ENCODE measurements at places on chromosomes 2 and 18. TPM values are rescaled to one million over a fixed set of nuclear protein-coding genes. Genes with fewer than 3 reads are reported as not detected.

DNA sequence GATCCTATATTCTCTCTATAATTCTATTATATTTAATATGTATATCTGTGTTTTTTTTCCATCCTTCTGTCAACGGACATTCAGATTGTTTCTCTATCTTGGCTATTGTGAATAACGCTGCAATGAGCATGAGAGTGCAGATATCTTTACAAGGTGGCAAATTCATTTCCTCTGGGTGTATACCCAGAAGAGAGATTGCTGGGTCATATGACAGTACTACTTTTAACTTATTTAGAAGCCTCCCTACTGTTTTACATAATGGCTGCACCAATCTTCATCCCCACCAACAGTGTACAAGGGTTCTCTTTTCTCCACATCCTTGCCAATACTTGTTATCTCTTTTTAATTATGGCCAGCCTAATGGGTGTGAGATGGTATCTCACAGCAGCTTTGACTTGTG, 66.5 kb downstream of the TSPYL6 start:
- no peaks in the 10 kb centered on the region for H3K27me3 ChIP-seq
- H3K4me1 ChIP-seq, result no peaks in the 10 kb centered on the region
- H3K4me3 ChIP-seq, result no peak overlapping the region
- DNase-seq, result no peak

DNA sequence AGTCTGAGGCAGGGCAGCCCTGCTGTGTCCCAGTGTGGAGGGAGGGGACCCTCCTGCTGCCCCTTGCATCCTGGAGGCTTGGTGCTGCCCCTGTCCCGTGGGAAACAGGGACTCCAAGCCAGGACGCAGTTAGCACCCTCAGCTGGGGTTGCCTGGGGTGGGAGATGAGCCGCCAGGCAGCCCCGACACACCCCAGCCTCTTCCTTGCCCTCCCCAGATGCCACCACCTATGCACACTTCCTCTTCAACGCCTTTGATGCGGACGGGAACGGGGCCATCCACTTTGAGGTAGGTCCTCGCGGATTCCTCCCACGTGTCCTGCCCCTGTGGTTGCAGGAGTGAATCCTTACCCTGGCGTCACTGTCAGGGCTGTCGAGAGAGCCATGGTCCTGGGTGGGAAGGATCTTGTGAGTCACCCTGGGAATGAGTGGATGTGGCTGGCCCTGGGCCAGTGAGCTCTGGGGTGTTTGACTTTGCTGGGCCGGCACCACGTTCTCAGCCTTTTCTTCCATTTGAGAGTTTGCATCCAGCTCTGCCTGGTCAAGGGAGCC, 27.5 kb upstream of the FAHD2A start:
- no peak for DNase-seq
- no peaks in the 10 kb centered on the region for H3K36me3 ChIP-seq
- no peak overlapping the region for H3K4me3 ChIP-seq

DNA sequence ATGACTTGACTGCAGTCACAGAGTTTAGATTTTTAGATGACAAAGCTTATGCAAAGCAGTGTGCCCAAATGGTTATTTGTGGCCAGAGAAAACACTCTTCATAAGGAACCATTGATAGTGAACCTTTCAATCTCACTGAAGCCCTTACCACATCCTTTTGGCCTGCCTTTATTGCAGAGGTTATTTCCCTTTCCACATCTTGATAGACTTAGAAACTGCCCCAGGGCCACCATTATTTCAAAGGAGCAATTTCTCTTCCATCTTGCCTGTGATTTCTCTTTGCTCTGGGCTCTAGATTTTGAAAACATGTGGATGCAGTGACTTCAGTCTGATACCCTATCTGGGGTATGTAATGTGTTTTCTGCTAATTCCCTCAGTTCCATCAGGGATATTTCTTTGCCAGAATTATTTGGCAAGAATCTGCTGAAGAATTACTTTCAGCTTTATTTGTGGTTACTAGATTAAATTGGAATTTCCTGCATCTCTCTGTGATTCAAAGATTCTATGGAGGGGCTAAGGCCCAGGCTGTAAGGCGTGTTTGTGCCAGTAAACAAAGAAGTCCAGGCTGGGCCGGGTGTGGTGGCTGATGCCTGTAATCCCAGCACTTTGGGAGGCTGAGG, 51.0 kb downstream of the MOGAT1 start:
- no peaks in the 10 kb centered on the region for H3K4me1 ChIP-seq
- H3K27ac ChIP-seq, result no peak overlapping the region
- no peaks in the 10 kb centered on the region for H3K36me3 ChIP-seq
- H3K4me3 ChIP-seq, result no peak overlapping the region
- H3K27me3 ChIP-seq, result no peaks in the 10 kb centered on the region

DNA sequence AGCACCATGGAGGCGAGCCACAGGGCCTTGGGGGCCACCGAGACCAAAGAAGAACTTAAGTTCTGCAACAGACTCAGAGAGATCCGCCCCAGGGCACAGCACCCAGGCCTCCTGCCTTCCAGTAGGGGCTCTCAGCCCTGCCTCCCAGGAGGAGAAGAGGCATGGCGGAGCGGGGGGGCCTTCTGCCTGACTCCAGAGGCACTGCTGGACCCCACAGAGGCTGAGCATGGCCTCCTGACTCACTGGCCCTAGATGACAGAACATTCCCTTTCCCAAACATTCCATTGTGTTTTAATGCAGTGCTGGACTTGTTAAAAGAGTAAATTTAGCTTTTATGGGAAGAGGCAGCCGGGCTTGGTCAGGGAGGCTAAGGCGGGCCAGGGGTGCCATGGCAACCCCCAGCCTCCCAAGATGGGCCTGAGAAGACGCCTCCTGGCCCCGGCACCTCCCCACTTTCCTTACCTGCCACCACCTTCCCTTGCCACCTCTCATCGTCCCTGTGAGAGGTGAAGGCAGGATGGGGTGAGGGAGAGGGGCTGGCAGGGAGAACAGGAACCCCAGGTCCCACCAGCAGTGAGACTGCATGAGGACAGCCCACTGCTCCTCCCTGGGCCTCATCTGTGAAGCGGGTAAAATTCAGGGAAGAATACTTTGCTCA, 65.4 kb downstream of the SMAD7 start:
- H3K27ac ChIP-seq, result no peak overlapping the region
- no peak for DNase-seq
- no peaks in the 10 kb centered on the region for H3K4me1 ChIP-seq
- H3K36me3 ChIP-seq, result no peaks in the 10 kb centered on the region
- H3K27me3 ChIP-seq, result no peaks in the 10 kb centered on the region

- no peak overlapping the region for H3K27ac ChIP-seq
- no peak for DNase-seq
- no peak overlapping the region for H3K4me3 ChIP-seq
- peaks cover 2% of the 10 kb centered on the region for H3K27me3 ChIP-seq
- no peaks in the 10 kb centered on the region for H3K36me3 ChIP-seq
These were observed 916 bp downstream of the CETN1 start for GRCh38 chr18:581096-581495.

- no peaks in the 10 kb centered on the region for H3K4me1 ChIP-seq
- H3K36me3 ChIP-seq, result no peaks in the 10 kb centered on the region
- no peak for DNase-seq
These were observed 18.4 kb downstream of the KIAA2012 start for GRCh38 chr2:202091476-202091875.

DNA sequence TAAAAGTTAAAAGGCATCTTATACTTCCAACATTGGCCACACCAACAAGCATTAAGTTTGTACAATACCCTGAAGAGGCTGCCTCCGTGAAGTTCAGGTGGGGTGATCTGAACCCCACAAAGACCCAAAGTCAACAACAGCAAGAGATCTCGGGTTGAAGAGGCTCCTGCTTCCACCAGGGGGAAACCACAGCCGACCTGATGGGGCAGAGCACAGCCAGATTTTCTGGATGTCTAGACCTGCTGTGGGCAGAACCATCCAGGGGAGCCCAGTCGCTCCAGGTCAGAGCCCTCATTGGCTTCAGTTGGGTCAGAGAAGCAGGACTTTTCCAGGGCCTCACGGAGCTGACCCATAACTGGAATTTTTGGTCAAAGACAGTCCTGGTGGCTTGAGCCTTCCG, 66.5 kb upstream of the ACKR3 start:
- H3K27me3 ChIP-seq, result no peaks in the 10 kb centered on the region
- no peaks in the 10 kb centered on the region for H3K4me1 ChIP-seq
- H3K27ac ChIP-seq, result no peak overlapping the region
- no peak overlapping the region for H3K4me3 ChIP-seq
- no peak for DNase-seq
- no peaks in the 10 kb centered on the region for H3K36me3 ChIP-seq

DNA sequence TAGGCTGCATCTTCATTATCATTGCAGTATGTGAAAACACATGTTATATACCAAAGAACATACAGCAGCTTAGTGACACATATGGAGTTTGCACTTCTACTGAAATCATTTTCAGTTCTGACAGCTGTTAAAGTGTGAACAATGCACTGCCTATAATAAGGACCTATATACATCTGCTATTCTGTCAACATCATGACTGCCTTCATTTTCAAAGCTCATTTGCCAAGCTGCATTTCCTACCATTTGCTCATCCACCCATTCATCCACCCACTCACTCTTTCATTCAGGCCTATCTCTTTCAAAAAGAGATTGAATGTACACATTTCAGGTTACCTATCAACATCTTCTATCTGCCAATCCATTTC, 81.7 kb upstream of the STK17B start:
- H3K36me3 ChIP-seq, result no peaks in the 10 kb centered on the region
- no peak overlapping the region for H3K4me3 ChIP-seq
- H3K27ac ChIP-seq, result no peak overlapping the region
- no peak for DNase-seq
- H3K4me1 ChIP-seq, result no peaks in the 10 kb centered on the region

- no peak overlapping the region for H3K27ac ChIP-seq
- H3K36me3 ChIP-seq, result no peaks in the 10 kb centered on the region
- no peak for DNase-seq
- no peak overlapping the region for H3K4me3 ChIP-seq
These were observed 113.2 kb downstream of the GYPC start for GRCh38 chr2:126769118-126769517.

DNA sequence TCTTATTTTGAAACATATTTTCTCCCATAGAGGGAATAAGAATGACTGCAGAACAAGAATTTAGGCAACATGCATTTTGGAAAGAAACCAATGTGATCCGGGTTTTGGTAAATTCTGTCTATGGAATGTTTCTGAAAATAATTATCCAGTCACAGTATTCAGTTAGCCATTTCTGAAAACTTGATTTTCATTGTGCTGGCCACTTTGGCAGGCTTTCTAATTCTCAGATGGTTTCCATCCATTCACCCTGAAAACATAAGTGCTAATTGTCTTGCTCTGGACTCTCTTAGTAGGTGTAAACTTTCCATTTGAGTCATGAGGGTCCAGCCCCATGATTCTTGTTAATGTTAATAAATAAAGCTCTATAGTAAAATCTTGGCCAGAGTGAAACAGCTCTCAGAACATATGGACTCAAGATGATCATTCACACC, 176.5 kb downstream of the RBM43 start:
- H3K27ac ChIP-seq, result no peak overlapping the region
- peaks cover 2% of the 10 kb centered on the region for H3K27me3 ChIP-seq
- no peaks in the 10 kb centered on the region for H3K4me1 ChIP-seq
- no peaks in the 10 kb centered on the region for H3K36me3 ChIP-seq

GRCh38 chr2:20186855-20187187, 38.1 kb downstream of the SDC1 start:
- no peak overlapping the region for H3K4me3 ChIP-seq
- DNase-seq, result no peak
- no peaks in the 10 kb centered on the region for H3K36me3 ChIP-seq

DNA sequence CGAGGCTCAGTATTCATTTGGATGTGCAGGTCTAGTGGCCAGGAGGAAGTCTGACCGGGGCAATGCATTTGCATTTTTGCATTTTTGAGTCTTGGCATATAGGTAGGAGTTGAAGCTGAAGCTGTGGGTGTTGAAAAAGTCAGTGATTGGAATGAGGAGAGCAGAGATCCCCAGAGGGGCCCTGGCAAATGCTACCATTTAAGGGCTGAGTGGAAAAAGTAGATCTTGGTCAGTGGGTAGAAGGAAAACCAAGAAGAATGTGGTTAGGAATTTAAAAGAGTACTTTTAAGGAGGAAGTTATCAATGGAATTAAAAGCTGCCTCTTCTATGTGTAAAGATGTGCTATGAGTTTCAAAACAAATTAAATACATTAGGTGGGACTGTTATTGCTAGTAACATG, 143.0 kb downstream of the ZEB2 start:
- H3K4me1 ChIP-seq, result no peaks in the 10 kb centered on the region
- peaks cover 2% of the 10 kb centered on the region for H3K27me3 ChIP-seq
- H3K36me3 ChIP-seq, result no peaks in the 10 kb centered on the region
- no peak overlapping the region for H3K27ac ChIP-seq
- no peak overlapping the region for H3K4me3 ChIP-seq

GRCh38 chr2:219856602-219857001, 229.2 kb downstream of the SLC4A3 start:
- H3K4me1 ChIP-seq, result no peaks in the 10 kb centered on the region
- no peak overlapping the region for H3K27ac ChIP-seq
- H3K36me3 ChIP-seq, result no peaks in the 10 kb centered on the region
- H3K27me3 ChIP-seq, result peaks cover 9% of the 10 kb centered on the region
- no peak for DNase-seq

GRCh38 chr18:41967680-41968079, 12.6 kb downstream of the PIK3C3 start:
- H3K27me3 ChIP-seq, result no peaks in the 10 kb centered on the region
- H3K4me1 ChIP-seq, result no peaks in the 10 kb centered on the region
- DNase-seq, result no peak
- H3K4me3 ChIP-seq, result no peak overlapping the region
- no peaks in the 10 kb centered on the region for H3K36me3 ChIP-seq
- H3K27ac ChIP-seq, result no peak overlapping the region

DNA sequence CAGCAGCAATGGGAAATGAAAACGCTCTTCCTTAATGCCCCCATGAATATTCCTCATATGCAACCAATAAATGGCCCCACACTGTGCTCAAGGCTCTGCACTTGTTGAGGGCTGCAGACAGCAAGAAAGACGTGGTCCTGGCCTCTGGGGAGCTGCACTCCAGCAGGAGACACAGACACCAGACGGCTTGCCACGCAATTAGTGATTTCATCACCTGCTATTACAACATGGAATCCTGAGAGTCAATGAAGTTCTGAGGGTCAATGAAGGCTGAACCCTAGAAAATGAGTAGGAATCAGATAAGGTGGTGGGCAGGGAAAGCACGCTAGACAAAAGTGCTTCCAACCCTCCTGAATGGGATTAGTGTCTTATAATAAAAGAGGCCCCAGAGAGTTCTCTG, 18.9 kb downstream of the CREG2 start:
- H3K27ac ChIP-seq, result no peak overlapping the region
- H3K4me3 ChIP-seq, result no peak overlapping the region
- no peak for DNase-seq
- peaks cover 2% of the 10 kb centered on the region for H3K27me3 ChIP-seq

DNA sequence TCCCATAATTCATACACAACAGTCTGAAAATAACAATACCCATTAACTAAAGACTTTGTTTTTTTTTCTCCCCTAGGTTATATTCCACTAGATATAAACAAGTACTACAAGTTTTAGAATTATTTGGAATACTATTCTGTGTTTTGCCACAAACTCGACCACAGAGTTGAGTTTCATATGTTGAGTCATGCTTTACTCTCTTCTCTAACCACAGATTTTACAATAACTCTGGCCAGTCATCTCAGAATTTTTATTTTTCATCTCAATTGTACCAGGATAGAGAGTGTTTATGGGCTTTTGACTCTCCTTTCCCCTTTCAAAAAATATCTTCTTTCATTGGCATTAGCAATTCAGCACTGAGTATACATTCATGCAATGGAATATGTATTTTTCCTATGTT, 348.7 kb upstream of the GALNT5 start:
- H3K4me1 ChIP-seq, result no peaks in the 10 kb centered on the region
- no peak for DNase-seq
- H3K4me3 ChIP-seq, result no peak overlapping the region
- H3K36me3 ChIP-seq, result no peaks in the 10 kb centered on the region
- H3K27me3 ChIP-seq, result no peaks in the 10 kb centered on the region

Gene PLCL1
- total RNA-seq, result not detected

Gene TUBB8B
- not detected for total RNA-seq

Gene ZNF804A
- total RNA-seq, result 2.2 TPM

Gene REG3A
- total RNA-seq, result not detected

Gene GRHL1
- total RNA-seq, result 4.7 TPM

Gene STK17B
- 19.3 TPM for total RNA-seq

Gene CFC1
- total RNA-seq, result not detected

Gene PLB1
- total RNA-seq, result 0.80 TPM
